Colonic mucosa (tissue), 4 donors: ENCODE measurements at places on chromosomes 7 and 10.

DNA sequence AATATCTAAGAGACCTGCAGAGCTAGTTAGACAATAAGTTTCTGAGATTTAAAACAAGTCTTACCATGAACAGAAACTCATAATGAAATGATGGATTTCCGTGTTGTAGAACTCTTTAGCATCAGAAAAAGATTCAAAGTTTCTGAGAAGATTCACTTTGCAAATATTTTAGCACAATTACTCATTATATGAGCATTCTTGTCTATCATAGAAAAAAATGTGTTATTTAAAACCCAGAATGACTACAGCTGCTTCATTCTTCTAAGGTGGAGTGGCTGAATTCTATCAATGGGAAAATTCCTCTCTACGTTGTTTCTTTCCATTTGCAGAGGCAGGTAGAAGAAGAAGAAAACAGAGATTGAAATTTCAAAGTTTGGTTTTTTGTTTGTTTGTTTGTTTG, 21.0 kb upstream of the RALA start:
- no peak for DNase-seq
- no peaks in the 10 kb centered on the region for H3K36me3 ChIP-seq
- H3K4me3 ChIP-seq: no peak overlapping the region
- H3K4me1 ChIP-seq: no peaks in the 10 kb centered on the region
- H3K27me3 ChIP-seq: no peaks in the 10 kb centered on the region
- H3K27ac ChIP-seq: no peak overlapping the region

- DNase-seq: peak; percentile 22
- H3K4me3 ChIP-seq: no peak overlapping the region
- H3K36me3 ChIP-seq: no peaks in the 10 kb centered on the region
- peaks cover 2% of the 10 kb centered on the region for H3K4me1 ChIP-seq
Observed at GRCh38 chr10:14653271-14654161, 121.2 kb downstream of the FAM107B start.

DNA sequence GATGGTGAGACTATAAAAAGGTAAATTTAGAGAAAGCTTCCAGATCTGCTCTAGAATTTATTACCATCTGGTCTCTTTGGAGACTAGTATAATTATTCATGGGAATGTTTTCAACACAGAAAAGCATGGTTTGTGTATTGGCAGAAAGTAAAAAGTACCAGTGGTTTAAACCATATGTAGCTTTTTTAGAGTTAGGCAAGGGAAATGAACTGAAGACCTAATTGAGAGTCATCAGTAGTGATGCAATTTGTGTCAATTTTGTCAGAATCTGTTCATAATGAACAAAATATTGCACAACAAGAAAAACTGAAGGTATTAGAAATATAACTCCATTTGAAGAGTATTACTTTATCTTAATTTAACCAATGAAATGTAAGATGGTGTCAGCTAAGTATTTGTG, 181.4 kb downstream of the ADK start:
- no peaks in the 10 kb centered on the region for H3K4me1 ChIP-seq
- no peaks in the 10 kb centered on the region for H3K36me3 ChIP-seq
- DNase-seq: no peak
- no peak overlapping the region for H3K4me3 ChIP-seq
- no peaks in the 10 kb centered on the region for H3K27me3 ChIP-seq

GRCh38 chr7:135706858-135707569, 21.0 kb downstream of the SLC13A4 start:
- no peaks in the 10 kb centered on the region for H3K4me1 ChIP-seq
- no peak overlapping the region for H3K4me3 ChIP-seq
- H3K27me3 ChIP-seq: no peaks in the 10 kb centered on the region
- H3K36me3 ChIP-seq: no peaks in the 10 kb centered on the region
- DNase-seq: no peak

DNA sequence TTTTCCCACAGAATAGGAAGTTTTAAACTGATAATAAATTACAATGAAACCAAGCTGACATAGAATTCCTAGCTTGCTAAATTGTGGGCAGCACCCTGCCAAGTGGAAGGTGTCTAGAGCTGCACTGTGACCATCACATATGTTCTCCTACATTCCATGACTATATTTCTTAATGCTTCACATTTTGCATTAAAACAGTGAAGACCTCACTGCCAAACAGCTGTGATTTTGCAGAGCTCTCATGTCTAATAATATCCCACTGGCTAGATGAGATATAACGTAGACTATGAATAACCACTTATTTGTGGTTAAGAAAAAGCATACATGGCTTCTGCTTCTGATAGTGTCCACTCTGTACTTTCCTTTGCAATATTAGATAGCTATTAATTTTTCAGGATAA, 228.3 kb upstream of the TEX47 start:
- H3K4me1 ChIP-seq: no peaks in the 10 kb centered on the region
- H3K27ac ChIP-seq: no peak overlapping the region
- DNase-seq: no peak
- no peaks in the 10 kb centered on the region for H3K27me3 ChIP-seq
- no peaks in the 10 kb centered on the region for H3K36me3 ChIP-seq

DNA sequence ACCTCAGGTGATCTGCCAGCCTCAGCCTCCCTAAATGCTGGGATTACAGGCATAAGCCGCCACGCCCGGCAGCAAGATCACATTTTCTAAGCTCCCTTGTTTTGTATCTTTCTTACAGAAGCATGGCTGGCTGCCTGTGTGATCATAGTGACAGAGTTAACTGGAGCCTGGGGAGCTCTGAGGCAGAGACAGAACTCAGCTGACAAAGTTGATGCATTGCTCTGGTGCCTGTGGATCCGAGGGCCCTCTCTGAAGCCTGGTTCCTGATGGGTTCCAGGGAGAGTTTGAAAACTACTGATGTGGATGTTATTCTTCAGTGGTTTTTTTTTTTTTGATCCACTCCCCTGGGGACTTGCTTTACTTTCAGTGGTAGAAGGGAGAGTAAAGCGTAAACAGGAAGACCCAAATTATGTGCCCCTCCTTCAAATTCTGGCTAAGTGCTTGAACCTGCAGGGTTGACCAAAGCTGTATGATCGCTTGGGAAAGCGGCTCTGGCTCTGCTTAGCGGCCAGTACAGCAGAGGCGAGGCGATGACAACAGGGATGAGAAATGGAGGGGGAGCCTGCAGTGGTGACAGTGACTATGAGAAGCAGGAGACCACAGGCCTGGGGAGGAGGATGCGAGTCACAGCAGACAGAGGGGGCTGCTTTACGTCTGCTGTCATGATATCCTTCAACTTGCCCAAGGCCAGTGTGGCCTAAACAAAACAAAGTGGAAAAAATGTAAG, 6.8 kb upstream of the EFCAB10 start:
- no peak overlapping the region for H3K27ac ChIP-seq
- H3K27me3 ChIP-seq: no peaks in the 10 kb centered on the region
- no peak overlapping the region for H3K4me3 ChIP-seq
- no peaks in the 10 kb centered on the region for H3K36me3 ChIP-seq

- no peak for DNase-seq
- no peaks in the 10 kb centered on the region for H3K36me3 ChIP-seq
- peak overlapping the region; percentile 78 for H3K27ac ChIP-seq
- H3K4me3 ChIP-seq: peak overlapping the region; percentile 44
- H3K4me1 ChIP-seq: no peaks in the 10 kb centered on the region
- H3K27me3 ChIP-seq: no peaks in the 10 kb centered on the region
Observed at GRCh38 chr7:127650847-127651555, 993 bp upstream of the SND1 start.

DNA sequence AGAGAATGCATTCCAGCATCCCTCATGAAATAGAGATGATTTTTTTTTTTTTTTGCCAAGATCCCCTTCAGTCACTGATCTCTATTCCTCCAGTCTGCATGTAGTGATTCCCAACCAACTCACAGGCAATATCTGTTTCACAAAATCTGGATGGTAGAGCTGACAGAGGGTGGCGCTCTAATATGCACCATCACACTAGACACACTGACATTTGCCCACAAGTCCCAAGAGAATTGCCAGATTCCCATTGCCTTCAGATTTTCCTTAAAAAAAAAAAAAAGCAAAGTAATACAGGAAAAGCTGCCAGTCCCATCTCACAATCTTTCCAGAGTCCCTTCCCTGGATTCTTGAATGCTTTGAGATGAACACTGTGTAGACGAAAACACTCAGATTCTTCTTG, 301.0 kb downstream of the SORCS1 start:
- no peaks in the 10 kb centered on the region for H3K4me1 ChIP-seq
- H3K27ac ChIP-seq: no peak overlapping the region
- no peaks in the 10 kb centered on the region for H3K36me3 ChIP-seq
- H3K27me3 ChIP-seq: no peaks in the 10 kb centered on the region

DNA sequence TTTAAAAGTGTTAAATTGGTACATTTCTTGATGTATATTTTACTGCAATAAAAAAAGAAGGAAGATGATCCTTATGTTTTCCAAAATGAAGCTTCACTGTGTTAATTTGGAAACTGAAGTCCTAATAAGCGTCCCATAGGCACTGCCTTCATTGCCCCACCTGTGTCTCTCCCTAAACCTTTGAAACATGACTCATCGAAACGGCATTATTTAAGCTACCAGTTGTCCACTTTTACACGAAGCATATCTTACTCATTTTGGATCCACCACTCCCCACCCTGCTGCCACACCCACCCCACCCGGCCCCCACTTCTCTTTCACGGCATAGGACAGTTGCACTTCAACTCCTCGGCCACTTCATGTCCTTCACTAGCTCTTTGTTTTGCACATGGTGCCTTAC, 85.5 kb downstream of the KIAA1549 start:
- no peak overlapping the region for H3K27ac ChIP-seq
- peaks cover 4% of the 10 kb centered on the region for H3K4me1 ChIP-seq
- no peak for DNase-seq
- H3K27me3 ChIP-seq: no peaks in the 10 kb centered on the region

DNA sequence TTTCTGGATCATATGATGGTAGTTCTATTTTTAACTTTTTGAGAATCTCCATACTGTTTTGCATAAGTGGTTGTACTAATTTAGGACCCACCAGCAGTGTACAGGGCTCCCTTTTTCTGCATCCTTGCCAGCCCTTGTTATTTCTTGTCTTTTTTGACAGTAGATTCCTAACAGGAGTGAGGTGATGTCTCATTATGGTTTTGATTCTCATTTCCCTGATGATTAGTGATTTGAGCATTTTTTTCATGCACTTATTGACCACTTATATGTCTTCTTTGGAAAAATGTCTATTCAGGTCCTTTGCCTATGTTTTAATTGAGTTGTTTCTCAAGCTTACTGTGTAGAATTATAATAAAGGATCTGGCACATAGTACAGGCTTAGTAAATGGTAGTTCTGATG, 238.8 kb upstream of the BMPER start:
- H3K4me3 ChIP-seq: no peak overlapping the region
- no peaks in the 10 kb centered on the region for H3K27me3 ChIP-seq
- no peak overlapping the region for H3K27ac ChIP-seq
- no peaks in the 10 kb centered on the region for H3K36me3 ChIP-seq

- no peaks in the 10 kb centered on the region for H3K36me3 ChIP-seq
- H3K4me1 ChIP-seq: no peaks in the 10 kb centered on the region
- no peak overlapping the region for H3K27ac ChIP-seq
- H3K4me3 ChIP-seq: no peak overlapping the region
Observed at GRCh38 chr10:24096281-24096680, 112.7 kb upstream of the KIAA1217 start.

DNA sequence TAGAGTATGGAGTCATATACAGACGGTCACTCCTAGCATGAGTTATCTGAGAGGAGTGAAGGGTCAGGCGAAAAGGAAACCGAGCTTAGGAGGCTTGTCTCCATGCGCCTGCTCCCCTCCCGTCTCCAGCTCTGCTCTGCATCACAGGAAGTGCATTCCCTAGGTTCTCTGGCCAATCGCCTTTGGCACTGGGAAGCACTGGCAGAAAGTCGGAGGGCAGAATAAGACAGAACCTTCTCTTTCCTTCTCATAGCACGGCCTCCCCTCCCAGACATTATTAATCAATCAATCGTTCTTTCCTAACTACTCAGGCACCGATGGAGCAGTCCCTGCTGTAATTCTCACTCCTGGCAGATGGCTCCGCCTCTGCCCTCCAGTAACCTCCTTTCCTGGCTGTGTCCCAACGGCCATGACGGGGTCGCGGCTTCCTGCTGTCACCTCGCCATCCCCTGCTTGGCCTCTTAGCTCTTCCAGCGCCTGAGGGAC, 177.1 kb downstream of the FRMD4A start:
- no peak overlapping the region for H3K4me3 ChIP-seq
- H3K27ac ChIP-seq: no peak overlapping the region
- no peaks in the 10 kb centered on the region for H3K36me3 ChIP-seq
- no peaks in the 10 kb centered on the region for H3K4me1 ChIP-seq
